ENCODE measurements at places on chromosomes 2 and 18. TPM values are rescaled to one million over a fixed set of nuclear protein-coding genes. Genes with fewer than 3 reads are reported as not detected.

DNA sequence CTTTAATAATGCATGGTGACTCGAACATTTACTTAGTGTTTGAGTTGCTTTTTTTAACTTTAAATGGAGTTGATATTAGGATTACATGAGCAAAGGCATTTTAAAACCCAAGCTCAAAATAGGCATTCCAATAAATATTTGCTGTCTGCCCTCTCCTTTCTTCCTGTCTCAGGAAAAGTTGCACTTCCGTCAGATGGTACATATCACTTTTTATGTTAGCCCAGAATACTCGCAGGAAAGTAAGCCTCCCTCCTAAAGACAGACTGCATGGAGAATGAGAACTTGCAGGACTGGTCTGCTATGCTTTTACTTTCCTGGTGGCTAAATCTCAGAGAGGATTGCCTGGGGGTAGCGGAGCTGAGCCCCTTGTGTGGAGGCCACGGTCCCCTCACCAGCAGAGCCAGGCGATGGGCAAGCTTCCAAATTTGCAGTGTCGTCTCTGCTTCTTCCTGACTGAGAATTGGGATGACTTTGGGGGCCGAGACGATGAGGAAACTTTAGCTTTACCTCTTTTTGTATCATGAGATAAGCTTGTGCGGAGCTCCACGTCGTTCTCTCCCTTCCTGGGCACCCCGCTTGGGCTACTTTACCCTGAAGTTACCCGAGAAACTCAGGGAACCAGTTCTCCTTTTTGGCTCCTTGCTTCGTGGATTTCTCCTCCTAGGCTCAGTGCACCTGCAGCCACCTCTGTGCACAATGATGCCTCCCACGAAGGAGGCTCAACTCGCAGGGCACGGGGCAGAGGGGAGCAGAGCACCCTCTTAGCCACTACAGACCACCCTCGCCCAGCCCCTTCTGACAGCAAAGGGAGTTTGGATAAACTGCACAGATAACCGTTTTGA lies 223.3 kb downstream of the SH3RF3 start:
- DNase-seq: no peak

DNA sequence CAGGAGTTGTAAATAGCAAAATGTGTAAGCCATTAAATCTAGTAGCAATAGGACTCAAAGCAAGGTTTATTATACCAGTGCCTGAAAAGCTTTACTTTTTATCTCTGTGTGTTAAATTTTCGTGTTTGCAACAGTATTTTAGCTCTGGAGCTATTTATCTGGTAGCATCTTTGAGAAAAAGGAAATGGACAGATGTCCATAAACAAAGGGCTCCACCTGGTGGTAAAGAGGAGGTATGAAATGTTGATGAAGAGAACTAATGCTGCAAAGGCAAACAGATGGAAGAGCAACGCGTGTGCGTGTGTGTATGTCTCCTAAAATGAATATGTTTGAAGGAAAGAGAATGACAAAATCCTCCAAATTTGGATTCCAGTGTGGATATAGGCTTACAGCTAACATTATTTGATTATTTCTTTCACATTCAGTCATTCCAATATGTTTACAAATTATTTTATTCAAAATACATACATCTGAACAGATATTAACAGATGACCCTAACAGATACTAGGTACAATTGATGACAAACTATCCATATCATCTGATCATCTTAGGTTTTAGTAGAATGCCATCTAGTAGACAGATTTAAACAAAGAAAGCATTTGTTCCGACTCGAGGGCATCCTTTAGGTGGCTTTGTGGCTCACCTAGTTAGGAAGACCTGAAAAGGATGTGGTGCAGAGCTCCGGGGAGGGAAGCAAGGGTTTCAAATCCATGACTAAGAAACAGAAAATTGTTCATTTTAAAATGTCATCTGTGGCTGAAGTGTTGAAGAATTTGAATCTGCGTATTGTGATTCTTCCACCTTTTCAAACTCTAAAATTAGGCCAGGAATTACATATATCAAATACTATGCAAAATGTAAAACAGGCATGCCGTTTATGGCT lies 383.3 kb downstream of the MTX2 start:
- DNase-seq: no peak

DNA sequence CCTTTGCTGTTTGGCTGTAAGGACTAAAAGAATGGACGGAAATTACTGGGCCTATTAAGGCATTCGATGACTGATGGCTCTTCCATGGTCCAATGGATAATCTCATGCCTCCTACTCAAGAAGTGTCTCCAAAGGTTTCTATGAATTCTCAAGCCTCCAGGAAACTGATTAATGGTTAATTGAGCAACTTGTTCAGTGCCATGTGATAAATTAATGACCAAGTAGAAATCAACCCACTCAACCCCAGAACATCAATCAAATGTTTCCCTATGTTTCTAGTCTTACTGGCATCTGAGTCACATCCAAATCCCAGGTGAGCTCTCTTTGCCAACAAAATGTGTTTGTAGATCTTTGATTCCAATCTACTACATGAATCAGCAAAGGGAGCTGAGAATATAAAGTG lies 103.6 kb downstream of the NXPH2 start:
- no peak for DNase-seq

GRCh38 chr2:218261423-218262236 lies 815 bp downstream of the GPBAR1 start:
- DNase-seq: no peak

DNA sequence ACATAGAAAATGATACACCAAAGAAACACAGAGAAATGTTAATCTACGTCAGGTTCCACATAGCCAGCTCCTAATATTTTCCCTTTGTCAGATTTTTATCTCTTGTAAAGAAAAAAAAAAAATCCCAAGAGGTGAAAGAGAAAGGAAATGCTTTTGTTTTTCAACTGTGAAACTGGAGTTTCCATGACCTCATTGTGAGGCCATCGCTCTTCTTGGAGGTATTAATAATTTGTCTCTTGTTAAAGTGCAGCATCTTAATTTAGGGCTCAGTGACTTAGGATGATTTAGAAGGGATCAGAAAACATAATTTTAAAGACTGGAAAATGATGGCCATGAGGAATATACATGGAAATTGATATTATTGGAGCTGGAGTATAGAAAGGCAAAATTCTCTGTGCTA lies 21.7 kb downstream of the ARHGAP28 start:
- no peak for DNase-seq

- no peak for DNase-seq
These were observed 82.3 kb downstream of the INPP5D start for GRCh38 chr2:233142355-233142897.

DNA sequence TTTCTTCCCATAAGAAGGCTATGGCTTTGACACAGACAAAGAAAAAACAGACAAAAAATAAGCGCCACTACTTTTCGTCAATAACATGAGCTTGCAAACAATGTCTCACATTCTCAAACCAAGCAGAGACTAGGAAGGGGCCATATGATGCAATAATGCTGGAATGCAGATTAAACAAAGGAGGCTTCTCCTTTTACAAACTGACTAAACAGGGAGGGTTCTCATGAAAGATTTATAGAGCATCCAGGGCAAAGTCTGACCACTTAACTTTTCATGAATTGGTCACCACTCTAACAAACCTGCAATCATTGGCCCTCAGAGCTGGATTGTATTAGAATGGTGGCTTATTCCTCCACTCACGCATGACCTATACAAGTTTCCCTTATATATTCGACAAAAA lies 663.3 kb upstream of the CHAC2 start:
- peak; percentile 4 for DNase-seq

DNA sequence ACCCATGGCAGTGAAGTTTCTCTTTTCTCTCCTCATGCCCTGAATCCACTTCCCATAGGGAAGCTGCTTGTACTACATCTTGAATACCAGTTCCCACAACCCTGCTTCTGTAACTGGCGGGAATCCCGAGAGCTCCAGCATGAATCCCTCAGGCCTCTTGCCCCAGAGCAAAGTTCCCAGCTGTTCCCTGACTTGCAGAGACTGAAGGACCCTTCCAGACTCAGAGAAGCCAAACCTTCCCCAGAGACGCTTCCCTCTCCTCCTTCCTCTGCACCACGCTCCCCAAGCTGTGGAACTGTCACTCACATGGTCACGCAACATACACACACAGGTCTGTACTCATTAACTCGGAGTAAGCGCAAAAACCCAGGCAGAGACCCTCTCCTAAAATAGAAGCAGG lies 26.4 kb downstream of the TRAPPC12 start:
- DNase-seq: no peak

DNA sequence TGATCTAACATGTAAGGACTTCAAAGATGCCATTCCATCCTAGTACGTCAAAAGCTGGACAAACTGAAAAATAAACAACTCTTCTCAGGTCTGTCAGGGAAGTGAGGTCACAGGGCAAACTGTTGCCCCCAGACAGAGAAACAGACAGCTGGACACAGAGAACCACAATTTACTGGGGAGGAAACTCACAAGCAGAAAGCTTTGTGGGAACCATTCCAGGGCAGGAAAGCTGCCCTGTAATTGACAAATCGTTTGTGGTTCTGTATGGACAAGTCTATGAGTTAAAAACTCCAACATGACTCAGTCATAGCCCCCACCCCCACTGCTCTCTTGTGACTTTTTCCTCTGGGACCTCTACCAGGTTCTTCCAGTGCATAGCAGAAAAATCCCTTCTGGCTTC lies 28.4 kb downstream of the MCEE start:
- DNase-seq: no peak

DNA sequence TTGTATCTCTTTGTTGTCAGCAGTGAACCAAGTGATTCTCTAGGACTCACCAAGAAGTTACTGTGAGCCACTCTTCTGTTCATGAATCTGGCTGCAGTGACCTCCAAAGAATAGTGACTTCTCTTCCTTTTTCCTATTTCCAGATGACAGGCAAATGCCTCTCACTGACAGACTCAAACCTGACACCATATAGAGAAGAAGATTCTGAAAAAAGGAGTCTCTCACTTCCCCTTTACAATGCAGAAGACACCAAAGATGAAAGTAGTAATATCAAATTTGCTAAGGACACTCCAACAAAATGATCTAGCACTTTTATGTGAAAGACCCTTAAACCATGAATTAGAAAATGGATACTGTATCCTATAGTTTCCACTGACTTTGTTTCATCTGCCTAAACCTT lies 44.4 kb upstream of the SETBP1 start:
- no peak for DNase-seq

GRCh38 chr2:163951312-163951711 lies 215.5 kb upstream of the FIGN start:
- no peak for DNase-seq

- no peak for DNase-seq
These were observed 77.1 kb upstream of the SEC11C start for GRCh38 chr18:59062643-59063006.

DNA sequence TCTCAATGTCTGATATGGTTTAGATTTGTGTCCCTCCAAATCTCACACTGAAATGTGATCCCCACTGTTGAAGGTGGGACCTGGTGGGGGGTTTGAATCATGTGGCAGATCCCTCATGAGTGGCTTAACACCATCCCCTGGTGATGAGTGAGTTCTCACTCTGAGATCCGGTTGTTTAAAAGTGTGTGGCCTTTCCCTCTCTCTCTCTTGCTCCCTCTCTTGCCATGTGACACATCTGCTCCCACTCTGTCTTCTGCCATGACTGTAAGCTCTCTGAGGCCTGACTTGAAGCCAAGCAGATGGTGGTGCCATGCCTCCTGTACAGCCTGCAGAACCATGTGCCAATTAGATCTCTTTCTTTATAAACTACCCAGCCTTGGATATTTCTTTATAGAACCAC lies 108.8 kb downstream of the RBMS1 start:
- no peak for DNase-seq

DNA sequence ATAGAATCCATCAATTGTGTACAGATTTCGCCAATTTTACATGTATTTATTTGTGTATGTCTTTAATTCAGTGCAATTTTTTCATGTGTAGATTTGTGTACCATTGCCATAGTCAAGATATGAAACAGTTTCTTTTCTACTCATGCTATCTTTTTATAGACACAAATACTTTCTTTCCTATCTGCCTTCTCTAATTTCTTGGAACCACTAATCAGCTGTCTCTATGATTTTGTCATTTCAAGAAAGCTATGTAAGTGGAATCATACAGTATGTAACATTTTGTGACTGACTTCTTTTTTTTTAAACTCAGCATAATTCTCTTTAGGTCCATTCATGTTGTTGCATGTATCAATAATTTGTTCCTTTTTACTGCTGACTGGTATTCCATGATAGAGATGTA lies 33.3 kb downstream of the KIAA1328 start:
- no peak for DNase-seq

DNA sequence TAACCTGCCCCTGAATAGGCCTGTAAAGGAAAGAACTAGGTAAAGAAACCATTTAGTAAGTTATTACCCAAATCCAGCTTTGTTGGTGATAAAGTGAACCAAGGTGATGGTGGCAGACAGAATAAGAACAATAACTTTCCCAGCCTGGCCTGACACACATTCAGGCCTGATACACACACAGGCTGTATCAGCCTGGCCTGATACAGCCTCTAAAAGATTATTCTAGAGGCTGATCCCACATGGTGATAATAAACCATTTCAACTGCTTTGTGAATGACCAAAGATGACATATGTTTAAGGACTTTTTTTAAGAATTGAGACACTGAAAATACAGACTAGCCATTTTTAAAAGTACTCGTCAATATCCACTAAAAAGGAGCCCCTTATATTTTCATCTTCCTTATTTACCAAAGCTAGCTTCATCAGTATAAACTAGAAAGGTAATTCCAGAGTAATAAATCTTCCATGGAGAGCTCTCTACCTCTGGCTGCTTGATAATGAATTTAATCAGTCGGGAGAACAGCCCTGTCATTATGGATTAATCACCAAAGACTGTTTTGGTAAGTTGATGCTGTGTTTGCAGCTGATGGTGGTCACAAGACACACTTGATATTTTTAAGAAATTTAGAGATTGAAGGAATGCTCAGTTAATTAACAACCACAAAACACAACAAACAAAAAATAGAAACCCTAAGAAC lies 77.2 kb downstream of the SLC8A1 start:
- no peak for DNase-seq

DNA sequence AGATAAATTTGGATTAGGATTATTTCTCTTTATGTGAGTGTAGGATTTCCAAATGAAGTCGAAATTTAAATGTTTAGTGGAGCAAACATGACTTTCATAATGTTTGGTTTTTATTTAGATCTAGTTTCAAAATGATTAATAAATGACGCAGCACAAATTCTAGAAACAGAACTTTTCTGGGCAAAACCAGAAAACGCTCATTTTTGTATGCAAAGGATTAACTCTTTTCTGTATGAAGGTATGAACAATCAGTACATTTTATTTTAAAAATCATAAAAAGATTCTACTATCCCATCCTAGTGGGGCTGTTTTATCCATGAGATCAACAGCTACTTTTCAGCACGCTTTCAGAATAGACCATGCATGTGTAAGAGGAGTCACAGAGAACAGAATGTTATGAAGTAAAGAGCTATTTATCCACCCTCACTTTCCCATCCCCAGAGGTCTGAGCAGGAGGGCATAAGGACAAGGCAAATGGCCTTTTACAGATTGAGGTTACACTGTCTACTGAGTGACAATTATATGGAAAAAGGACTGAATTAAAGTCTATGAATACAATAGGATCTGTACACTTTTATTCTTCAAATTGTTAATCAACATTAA lies 270.8 kb downstream of the ZEB2 start:
- DNase-seq: no peak

The IL36RN gene
- not detected for polyA plus RNA-seq

The SLC11A1 gene
- polyA plus RNA-seq: 0.65 TPM

The UGT1A3 gene
- not detected for polyA plus RNA-seq

The SH3RF3 gene
- polyA plus RNA-seq: 5.7 TPM

The TIGD1 gene
- 13.4 TPM for polyA plus RNA-seq

The CCBE1 gene
- polyA plus RNA-seq: 29.6 TPM

The SCYGR4 gene
- polyA plus RNA-seq: not detected

The SEPTIN2 gene
- 620 TPM for polyA plus RNA-seq

The HOXD4 gene
- 42.1 TPM for polyA plus RNA-seq

All from right renal pelvis (tissue), 4 donors.